Activated CD8-positive, alpha-beta T cell treated with anti-CD3 and anti-CD28 coated beads for 36 hours (primary cell): ENCODE measurements at places on chromosomes 12 and 14. TPM values are rescaled to one million over a fixed set of nuclear protein-coding genes. Genes with fewer than 3 reads are reported as not detected.
A peak's percentile ranks its signal among the peaks of the same experiment; 100 is the strongest.

DNA sequence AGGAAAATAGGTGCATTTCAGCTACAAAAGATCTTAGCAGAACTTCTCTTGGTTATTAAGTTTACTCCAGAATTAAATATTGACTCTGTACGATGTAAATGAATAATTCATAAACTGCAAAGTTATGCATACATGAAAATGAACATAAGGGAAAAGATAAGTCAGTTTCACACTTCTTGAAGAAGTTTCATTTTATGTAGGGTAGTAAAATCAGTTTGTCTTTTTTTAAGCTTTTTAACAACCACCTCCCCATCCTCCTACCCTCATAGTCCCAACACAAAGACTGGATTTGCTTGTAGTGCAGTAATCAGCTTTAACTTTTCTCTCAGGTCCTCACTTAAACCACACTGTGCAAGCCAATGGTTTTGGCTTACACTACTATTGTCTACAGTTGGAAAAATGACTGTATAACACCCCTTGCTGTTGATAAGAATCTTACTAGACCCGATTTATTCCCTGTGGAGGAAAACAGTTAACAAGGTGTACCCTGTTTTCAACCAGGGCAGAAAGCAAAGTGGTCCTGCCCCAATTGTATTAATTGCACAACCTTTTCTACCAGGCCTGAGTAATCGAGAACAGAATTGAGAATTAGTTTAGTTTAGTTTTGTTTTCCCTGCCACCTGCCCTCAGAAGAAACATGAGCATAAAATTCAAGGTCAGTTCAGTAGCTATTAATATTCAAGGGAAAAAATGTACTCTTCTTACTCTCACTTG lies 44.1 kb downstream of the NIN start:
- peaks cover 93% of the 10 kb centered on the region for H3K4me1 ChIP-seq
- peaks cover 53% of the 10 kb centered on the region for H3K36me3 ChIP-seq
- no peak for DNase-seq
- H3K27ac ChIP-seq: peak overlapping the region; percentile 87
- peak overlapping the region; percentile 27 for H3K4me3 ChIP-seq
- H3K27me3 ChIP-seq: no peaks in the 10 kb centered on the region

DNA sequence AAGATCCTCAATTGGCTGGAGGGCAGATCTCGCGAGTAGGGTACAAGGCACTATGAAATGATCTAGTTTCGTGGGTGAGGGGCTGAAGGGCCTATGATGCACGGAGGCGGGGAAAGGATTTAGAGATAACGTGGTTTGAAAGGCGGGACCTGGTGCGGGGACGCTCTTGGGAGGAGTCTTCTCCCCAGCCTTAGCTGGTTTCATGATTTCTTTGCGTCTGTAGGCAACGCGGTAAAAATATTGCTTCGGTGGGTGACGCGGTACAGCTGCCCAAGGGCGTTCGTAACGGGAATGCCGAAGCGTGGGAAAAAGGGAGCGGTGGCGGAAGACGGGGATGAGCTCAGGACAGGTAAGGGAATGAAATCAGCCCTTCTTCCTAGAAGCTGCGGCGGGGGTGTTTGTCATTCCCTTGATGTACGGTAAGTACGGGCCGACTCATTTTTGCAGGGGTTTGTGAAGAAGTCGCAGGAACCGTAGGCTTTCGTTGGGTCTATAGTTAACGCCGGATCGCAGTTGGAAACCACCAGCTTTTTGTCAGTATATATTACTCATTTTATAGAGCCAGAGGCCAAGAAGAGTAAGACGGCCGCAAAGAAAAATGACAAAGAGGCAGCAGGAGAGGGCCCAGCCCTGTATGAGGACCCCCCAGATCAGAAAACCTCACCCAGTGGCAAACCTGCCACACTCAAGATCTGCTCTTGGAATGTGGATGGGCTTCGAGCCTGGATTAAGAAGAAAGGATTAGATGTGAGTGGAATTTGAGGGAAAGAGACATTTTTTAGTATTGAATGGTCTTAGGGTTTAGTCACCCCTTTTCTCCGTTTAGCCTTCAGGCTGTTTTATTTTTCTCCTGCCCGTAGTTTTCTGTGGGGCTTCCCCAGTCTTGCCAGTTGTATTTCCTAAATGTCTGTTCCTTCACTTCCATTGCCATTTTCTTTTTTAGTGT lies 602 bp downstream of the APEX1 start:
- peaks cover 26% of the 10 kb centered on the region for H3K4me1 ChIP-seq
- no peaks in the 10 kb centered on the region for H3K27me3 ChIP-seq
- H3K27ac ChIP-seq: no peak overlapping the region
- peak; percentile 48 for DNase-seq
- H3K36me3 ChIP-seq: peaks cover 35% of the 10 kb centered on the region

GRCh38 chr14:21874946-21875345 lies 201.3 kb upstream of the OR4E1 start:
- H3K4me3 ChIP-seq: no peak overlapping the region
- no peak for DNase-seq
- H3K27ac ChIP-seq: peak overlapping the region; percentile 64
- H3K4me1 ChIP-seq: peaks cover 25% of the 10 kb centered on the region
- H3K27me3 ChIP-seq: no peaks in the 10 kb centered on the region
- no peaks in the 10 kb centered on the region for H3K36me3 ChIP-seq

DNA sequence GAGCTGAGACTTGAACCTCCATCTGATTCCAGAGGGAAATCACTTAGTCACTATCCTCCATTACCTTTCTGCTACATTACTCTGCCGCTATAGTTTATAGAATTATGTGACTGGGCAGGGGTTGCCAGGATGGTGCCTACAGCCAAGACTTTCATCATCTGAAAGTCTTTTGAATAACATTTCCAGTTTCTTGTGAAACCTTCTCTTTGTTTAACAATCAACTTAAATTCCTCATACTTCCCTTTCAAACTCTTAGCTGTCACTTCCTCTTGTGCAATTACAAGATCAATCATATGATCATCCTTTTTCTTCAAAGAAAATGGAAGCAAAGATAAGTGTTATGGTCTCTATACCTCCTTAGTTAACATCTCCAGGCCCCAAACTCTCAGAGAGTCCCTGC lies 25.4 kb upstream of the PELI2 start:
- H3K36me3 ChIP-seq: no peaks in the 10 kb centered on the region
- no peak overlapping the region for H3K4me3 ChIP-seq
- H3K4me1 ChIP-seq: no peaks in the 10 kb centered on the region
- H3K27ac ChIP-seq: no peak overlapping the region

- H3K4me1 ChIP-seq: peaks cover 30% of the 10 kb centered on the region
- no peak for DNase-seq
- H3K27me3 ChIP-seq: no peaks in the 10 kb centered on the region
- peak overlapping the region; percentile 53 for H3K27ac ChIP-seq
These were observed 183.4 kb upstream of the PPFIA2 start for GRCh38 chr12:81942594-81942993.

- no peak for DNase-seq
- no peaks in the 10 kb centered on the region for H3K27me3 ChIP-seq
- H3K4me1 ChIP-seq: no peaks in the 10 kb centered on the region
- H3K4me3 ChIP-seq: no peak overlapping the region
These were observed 10.2 kb downstream of the PZP start for GRCh38 chr12:9198012-9198411.

DNA sequence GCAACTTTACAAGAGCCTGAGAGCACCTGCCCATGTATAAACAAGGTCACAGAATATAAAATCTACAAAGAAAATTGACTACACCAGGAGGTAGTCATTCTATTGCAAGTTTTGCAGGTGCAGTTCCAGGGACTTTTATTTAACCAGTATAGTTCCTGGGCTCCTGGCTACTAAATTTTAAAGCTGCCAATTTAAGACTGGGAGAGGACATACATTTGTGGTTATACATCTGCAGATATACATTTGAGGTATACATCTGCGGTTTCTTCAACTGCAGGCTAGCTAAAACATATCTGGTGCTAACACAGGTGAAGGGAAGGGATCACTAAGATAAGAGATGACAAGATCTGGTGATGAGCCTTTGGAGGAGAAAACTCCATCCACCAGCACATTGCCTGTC lies 30.2 kb downstream of the BBS10 start:
- no peaks in the 10 kb centered on the region for H3K36me3 ChIP-seq
- H3K27me3 ChIP-seq: peaks cover 10% of the 10 kb centered on the region
- no peak for DNase-seq
- no peaks in the 10 kb centered on the region for H3K4me1 ChIP-seq

- no peak overlapping the region for H3K27ac ChIP-seq
- H3K4me1 ChIP-seq: peaks cover 18% of the 10 kb centered on the region
- no peaks in the 10 kb centered on the region for H3K36me3 ChIP-seq
- no peak for DNase-seq
These were observed 2.8 kb upstream of the SLC48A1 start for GRCh38 chr12:47770086-47770726.

GRCh38 chr12:54970741-54971140 lies 13.8 kb downstream of the TESPA1 start:
- DNase-seq: no peak
- peaks cover 80% of the 10 kb centered on the region for H3K36me3 ChIP-seq
- H3K4me1 ChIP-seq: peaks cover 82% of the 10 kb centered on the region
- H3K27ac ChIP-seq: peak overlapping the region; percentile 63
- no peak overlapping the region for H3K4me3 ChIP-seq
- no peaks in the 10 kb centered on the region for H3K27me3 ChIP-seq

DNA sequence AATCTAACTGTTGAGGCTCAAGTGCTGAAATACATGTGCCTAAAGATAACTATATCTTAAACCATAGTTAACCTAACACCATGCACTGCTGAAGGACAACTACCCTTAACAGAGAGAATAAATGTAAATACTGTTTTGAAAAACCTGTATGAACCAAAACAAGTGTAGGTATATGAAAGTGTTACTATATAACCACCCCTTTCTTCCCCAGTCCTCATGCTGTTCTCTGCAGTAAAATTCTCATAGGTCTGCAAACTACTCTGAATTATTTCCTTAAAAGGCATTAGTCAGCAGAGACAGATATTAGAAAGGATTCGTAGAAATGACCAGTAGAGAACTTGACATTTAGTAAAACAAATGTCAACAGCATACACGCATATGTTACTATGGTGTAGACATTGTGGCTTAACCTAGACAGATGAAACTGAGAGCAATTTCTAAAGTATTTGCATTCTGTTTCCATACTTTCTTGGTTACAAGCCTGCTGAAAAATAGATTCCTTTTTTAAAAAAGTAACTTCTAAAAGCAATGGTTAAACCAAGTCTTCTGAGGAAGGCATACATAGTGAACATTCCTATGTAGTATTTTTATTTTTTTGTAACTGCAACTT lies 13.9 kb downstream of the CSRP2 start:
- H3K4me1 ChIP-seq: no peaks in the 10 kb centered on the region
- no peak for DNase-seq
- H3K27ac ChIP-seq: no peak overlapping the region
- no peak overlapping the region for H3K4me3 ChIP-seq

DNA sequence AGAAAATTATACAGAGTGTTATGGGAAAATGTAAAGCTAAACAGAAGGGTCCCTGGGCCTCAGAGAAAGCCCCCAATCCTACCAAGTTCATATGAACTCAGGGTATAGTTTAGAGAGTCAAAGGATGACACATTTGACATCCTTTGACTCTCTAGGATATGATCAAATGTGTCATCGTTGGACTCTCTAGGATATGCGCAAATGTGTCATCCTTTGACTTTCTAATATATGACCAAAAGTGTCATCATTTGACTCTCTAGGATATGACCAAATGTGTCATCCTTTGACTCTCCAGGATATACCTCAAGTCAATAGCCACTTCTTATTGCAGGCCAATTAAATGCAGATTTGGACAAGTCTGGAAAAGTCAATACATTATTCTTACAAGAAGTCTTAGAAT lies 204.8 kb upstream of the IGF1 start:
- H3K27me3 ChIP-seq: peaks cover 3% of the 10 kb centered on the region
- no peak overlapping the region for H3K4me3 ChIP-seq
- DNase-seq: no peak

DNA sequence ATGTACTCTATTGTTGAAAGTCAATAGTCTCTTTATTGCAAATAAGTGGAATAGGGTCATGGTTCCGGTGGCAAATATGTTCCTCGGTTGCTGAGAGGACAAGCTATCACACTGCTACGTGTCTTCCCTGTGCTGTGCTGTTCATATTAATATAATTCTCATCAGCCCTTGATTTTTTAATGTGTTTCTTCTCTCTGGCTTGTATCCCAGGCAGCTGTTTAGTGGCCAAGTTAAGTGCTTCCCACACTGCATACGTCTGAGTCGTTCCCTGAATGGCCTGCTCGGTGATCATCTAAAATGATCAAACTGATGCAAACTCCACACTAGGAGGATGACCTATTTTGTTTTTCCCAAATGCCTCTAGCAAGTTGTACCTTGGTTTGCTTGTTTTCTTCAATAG lies 186.4 kb downstream of the ANO6 start:
- H3K4me1 ChIP-seq: no peaks in the 10 kb centered on the region
- H3K36me3 ChIP-seq: peaks cover 10% of the 10 kb centered on the region
- no peak overlapping the region for H3K4me3 ChIP-seq
- DNase-seq: no peak
- H3K27me3 ChIP-seq: no peaks in the 10 kb centered on the region
- H3K27ac ChIP-seq: peak overlapping the region; percentile 13

DNA sequence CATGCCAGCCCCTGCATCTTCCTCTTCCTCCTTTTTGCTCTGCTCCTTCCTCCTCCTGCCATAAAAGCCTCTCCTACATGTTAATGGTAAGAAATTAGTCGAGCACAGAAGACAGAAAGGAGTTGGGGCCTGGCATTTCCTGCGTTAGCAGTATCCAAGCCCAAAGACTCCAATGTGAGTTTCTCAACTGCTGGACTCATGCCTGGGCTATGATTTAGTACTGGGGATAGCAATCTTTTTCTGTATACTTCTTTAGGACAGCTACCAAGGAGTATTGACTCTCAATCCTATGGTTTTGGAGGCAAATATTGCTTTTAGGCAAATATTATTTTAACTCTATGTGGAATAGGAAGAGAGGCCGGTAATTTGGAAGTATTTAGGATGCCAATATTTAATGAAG lies 18.0 kb upstream of the SLC38A4 start:
- no peak for DNase-seq
- peaks cover 4% of the 10 kb centered on the region for H3K27me3 ChIP-seq
- H3K36me3 ChIP-seq: no peaks in the 10 kb centered on the region
- no peak overlapping the region for H3K4me3 ChIP-seq
- H3K4me1 ChIP-seq: no peaks in the 10 kb centered on the region

DNA sequence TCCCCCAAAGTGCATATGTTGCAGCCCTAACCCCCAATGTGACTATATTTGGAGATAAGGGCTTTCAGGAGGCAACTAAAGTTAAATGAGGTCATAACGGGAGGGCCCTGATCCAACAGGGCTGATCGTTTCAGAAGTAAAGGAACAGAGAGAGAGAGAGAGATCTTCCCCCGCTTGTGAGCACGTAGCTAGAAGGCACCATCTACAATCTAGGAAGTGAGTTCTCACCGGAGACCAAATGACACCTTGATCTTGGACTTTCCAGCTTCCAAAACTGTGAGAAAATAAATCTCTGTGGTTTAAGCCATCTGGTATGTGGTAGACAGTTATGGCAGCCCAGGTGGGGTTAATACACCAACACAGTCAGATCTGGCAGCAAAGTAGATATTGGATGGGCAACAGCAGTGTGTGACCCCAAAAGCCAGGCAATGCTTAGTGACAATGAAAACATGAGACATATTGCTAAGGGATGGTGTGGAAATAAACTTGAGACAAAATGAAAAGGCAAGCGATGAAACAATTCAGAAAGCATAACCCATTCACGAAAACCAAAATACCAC lies 147.2 kb upstream of the GSC start:
- no peak for DNase-seq
- peaks cover 1% of the 10 kb centered on the region for H3K27me3 ChIP-seq
- no peaks in the 10 kb centered on the region for H3K4me1 ChIP-seq
- H3K4me3 ChIP-seq: no peak overlapping the region

The SLC2A14 gene
- 0.22 TPM for total RNA-seq

The GLI1 gene
- total RNA-seq: 0.20 TPM

The TUNAR gene
- not detected for total RNA-seq
